ENCODE measurements at places on chromosomes 4 and X.

DNA sequence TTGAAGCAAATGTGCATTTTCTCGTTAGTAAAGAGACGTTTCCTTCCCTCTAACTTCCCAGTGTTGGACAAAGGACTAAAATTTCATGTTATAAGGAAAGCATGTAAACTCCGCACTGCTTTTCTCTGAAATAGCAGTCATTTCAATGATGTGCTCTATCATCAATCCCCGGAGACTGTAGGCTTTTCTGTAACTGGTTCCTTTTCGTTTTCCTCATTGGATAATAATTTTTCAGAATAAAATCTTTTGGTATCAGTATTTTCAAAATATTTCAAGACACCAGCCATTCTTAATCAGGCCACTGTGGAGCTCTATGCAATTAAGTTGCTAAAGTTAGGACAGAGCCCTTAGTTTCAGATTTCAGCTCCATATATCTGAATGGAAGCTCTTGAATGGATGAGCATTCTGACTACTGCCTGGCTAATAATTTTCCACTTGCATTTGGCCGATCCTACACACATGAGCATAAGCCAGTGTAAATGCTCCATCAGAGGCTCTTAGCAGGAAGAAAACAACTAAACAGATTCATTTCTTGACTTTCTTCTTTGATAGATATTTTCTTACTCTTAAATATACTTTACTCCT lies 157.7 kb downstream of the CHIC2 start:
- DNase-seq = peak; percentile 47

- DNase-seq = no peak
Observed at GRCh38 chr4:15341733-15342300, 86.0 kb upstream of the C1QTNF7 start.

GRCh38 chr4:3223956-3224748 lies 24.8 kb upstream of the MSANTD1 start:
- no peak for DNase-seq

DNA sequence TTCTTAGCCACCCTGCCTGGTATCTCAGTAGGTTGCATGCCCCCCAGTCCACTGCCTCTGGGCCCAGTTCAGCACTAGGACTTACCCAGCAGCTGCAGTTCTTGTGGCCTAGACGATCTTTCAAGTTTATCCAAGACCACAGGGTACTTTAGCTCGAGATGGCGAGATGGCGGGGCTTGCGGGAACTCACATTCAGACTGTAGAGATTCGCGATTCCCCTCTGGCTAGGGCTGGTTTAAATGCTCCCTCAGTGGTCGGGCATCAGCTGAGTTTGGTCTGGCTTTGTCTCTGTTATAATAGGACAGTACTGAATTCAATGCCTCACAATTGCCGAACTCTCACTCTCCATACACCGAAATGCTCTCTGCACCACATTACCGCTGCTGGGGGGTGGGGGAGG lies 18.4 kb upstream of the RFC1 start:
- DNase-seq = no peak

- no peak for DNase-seq
Observed at GRCh38 chr4:8112036-8112576, 46.5 kb downstream of the ABLIM2 start.

DNA sequence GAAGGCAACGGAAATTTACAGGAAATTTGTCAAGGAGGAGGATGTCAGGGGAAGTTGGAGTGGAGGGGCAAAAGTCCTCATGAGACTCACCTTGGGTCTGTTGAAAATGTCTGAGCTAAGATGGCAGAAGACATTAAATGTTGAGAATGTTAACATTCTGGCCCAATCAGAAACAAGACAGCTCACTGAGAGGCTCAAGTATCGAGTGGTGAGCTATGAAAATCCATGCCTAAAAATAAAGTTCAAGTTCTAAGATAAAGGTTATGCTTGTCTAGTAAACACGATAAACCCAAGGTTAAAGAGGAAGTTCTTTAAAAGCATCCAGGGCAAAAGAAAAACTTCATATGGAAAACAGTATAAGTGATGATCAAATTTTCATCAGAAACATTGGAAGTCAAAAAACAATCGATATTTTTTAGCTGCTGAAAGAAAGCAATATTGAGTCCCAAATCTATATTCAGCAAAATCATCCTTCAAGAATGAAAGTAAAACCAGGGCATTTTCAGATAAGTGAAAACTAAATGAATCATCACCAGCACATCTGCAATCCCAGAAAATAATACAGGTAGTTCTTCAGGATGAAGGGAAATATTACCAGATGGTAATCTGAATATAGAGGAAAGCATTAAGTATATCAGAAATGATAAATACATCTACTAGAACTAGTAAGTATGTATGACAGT lies 462.4 kb downstream of the TLL1 start:
- no peak for DNase-seq

DNA sequence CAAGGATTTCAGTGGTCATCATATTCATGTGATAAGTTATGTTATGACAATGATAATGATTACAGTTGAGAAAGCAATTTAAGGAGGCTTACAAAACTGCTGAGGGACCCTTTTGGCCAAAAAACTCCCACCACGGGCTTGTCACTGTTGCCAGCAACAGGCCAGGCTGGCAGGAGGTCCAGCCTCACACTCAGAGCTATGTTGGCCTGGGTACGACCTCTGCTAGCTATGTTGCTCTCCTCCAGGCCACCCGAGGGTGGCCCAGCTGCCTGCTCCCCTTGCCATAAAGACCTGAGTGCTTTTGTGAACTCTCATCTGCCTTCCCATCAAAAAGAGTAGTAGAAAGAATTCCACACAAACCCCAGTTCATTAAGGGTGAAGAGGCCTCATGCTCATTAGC lies 52.0 kb downstream of the MID1 start:
- no peak for DNase-seq

DNA sequence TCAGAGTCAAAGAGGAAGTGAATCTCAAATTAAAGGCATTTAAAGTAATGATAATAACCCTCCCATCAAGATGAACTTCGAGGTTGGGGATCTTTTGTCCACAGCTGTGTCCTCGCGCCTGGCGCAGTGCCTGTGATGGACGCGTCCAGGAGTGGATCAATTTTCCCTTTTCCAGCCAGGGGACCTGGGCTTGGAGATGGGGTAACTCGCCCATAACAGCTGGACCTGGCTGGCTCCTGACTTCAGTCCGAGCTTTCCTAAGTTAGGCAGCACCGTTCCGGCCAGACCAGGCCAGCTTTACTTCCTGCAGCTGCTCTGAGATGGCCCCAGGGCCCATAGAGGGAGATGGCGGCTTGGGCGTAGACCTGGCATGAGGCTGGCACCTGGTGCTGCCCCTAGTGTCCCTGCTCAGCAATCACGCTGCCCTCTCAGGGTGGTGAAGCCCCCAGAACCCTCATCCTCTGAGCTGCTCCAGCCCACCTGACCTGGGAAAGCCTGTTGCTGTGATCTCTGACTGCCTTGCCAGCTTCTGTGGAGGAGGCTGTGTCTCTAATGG lies 23.9 kb downstream of the ADRA2C start:
- DNase-seq = no peak

DNA sequence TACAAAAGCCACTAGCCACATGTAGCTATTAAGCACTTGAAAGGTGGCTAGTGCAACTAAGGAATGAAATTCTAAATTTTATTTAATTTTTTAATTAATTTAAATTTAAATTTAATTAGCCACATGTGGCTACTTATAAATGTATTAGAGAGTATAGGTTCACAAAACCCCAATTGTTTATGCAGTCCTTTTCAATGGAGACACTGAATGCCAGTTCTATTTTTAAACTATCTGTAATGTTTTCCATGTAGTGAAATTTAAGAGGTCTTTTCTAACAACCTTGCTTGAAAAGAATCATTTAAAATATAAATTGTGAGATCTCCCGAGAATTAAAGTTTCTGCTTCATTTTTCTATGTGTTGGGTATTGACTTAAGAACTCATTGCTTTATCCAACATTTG lies 153.0 kb downstream of the REELD1 start:
- DNase-seq = no peak

GRCh38 chrX:915427-916229 lies 285.0 kb downstream of the SHOX start:
- no peak for DNase-seq

DNA sequence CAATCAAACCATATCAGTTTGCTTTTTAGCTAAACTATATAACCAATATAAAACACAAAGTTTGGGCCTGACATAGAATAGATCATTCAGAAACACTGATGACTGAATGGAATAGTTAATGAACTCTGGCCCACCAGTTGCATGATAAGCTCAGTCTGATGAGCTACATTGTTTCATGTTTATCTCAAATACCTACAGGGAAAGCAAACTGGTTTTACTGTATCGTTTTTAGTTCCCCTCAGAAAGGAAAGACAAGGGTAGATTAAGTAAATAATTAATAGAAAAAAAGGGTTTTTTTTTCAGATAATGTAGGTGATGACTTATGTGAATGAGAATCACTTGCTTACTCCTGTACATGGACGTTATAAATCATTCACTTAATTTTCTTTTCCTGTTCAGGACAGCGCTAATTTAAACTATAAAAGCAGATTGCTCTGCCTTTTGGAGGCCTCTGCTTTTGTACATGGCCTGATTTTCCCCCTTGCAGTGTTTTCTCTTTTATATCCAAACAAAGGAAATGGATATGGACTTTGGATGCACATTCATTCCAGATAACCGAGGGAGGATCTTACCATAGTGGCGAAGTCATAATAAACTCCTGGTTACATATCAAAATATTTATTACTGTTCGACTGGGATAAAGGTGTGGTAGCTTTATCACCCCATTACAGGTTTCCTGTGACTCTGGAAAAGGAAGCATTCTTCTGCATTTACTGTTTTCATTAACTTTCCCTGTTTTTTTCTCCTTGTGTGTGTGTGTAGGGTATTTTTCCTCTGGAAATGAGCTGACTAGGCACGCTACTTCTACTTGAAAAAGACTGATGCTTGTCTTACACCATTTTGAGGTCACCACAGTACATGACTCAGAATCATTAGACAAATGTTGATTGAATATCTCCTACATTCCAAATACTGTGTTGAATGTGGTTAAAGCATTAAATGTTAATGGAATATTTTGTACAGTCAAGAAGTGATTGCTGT lies 373.1 kb upstream of the HS3ST1 start:
- no peak for DNase-seq

DNA sequence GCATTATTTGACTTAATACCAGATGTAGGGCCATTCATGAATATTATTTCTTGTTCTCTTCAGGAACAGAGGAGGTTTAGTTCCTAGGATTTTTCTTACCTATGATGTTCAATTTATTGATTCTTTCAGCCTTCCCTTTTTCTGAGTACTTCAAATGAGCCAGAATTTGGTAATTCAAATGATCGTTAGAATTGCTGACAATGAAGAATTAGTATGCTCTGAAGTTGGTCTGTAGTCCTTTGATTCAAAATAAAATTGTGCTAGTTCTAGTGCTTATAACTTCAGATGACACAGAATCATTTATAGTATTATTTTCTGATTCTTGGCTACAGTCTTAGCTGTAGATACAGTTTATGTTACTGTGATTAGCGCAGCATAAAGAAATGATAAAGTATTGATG lies 35.2 kb upstream of the WDR17 start:
- DNase-seq = no peak

GRCh38 chr4:9964879-9965278 lies 56.4 kb downstream of the SLC2A9 start:
- DNase-seq = no peak

- DNase-seq = no peak
Observed at GRCh38 chrX:8668813-8669212, 63.1 kb downstream of the ANOS1 start.

DNA sequence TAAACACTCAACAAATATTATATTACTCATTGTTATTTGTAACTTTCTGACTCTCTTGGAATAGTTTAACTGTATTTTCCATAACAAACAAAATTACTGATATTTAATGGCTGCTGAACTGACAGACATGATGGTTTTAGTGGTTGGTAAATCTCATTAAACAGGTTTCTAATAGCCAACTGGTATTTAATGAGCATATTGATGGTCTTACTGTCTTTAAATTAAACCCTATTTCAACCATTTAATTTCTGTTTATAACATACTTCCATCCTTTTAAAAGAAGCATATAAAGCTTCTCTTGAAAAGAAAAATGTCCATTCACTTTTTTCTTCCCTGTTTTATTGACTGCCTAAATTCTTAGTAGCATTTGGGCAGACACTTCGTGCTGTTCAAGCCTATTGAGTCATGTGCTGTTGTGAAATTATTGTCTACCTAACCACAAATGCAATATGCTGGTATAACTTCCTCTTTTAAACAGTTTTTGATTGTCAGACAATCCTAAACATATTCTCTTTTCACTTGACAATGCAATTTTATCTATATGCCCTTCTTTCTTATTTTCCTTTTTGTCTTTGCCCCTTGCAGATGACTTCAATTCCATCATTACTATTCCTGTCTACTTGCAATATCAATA lies 163.9 kb upstream of the SLC7A11 start:
- DNase-seq = peak; percentile 75

GRCh38 chr4:57550198-57550597 lies 440.0 kb upstream of the IGFBP7 start:
- no peak for DNase-seq

DNA sequence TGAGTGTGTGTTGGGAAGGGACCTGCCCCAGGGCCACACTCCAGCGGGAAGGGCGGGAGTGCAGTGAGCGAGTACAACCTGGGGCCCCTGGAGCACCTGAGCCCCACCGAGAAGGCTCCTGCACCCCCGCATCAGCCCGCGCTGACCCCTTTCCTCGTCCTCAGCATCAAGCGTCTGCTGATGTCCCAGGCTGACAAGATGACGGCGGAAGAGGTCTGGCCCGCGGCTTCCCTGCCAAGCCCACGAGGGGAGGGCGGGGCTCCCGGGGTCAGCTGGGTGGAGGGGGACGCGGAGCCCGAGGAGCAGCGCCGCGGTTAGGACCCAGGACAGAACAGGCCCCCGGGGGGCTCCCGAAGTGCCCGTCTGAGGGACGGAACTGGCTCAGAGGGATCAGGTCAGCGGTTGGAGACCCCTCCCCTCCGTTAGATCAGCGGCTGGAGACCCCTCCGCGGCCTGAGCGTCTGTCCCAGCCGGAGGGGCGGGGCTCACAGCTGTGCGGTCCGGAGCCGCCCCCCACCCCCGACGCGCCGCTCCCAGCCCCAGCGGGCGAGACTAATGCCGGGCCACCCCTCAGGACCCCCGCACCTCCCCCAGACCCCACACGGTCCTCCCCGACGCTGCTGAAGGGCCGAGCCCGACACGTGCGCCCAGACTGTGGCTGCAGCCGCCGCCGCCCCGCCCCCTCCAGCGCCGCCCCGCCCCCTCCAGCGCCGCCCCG lies 6.7 kb downstream of the MYL5 start:
- peak; percentile 22 for DNase-seq
